ENCODE measurements at places on chromosomes 13 and 19. TPM values are rescaled to one million over a fixed set of nuclear protein-coding genes. Genes with fewer than 3 reads are reported as not detected.

The GIPC3 gene
- total RNA-seq = under 0.01 TPM

The CNFN gene
- not detected for total RNA-seq

The CAMSAP3 gene
- total RNA-seq = not detected

The KCTD4 gene
- total RNA-seq = 0.59 TPM

The MAMSTR gene
- total RNA-seq = 0.55 TPM

The TRPC4 gene
- 23.7 TPM for total RNA-seq

The CTXN1 gene
- total RNA-seq = 9.5 TPM

The LRRC25 gene
- not detected for total RNA-seq

The CD22 gene
- total RNA-seq = 0.55 TPM

The MYO16 gene
- not detected for total RNA-seq
